ENCODE measurements at places on chromosomes 3 and 15. TPM values are rescaled to one million over a fixed set of nuclear protein-coding genes. Genes with fewer than 3 reads are reported as not detected.

MCF2L2 gene
- 0.26 TPM for total RNA-seq

RLBP1 gene
- not detected for total RNA-seq

SLC24A5 gene
- total RNA-seq = not detected

FAM107A gene
- 0.46 TPM for total RNA-seq

FBXW12 gene
- total RNA-seq = not detected

GABRA5 gene
- total RNA-seq = 86.0 TPM

FOXL2 gene
- total RNA-seq = 4.2 TPM

TMEM44 gene
- 11.7 TPM for total RNA-seq

CLSTN2 gene
- total RNA-seq = 0.05 TPM

CAND2 gene
- total RNA-seq = 0.27 TPM

SLC28A2 gene
- not detected for total RNA-seq

MOBP gene
- total RNA-seq = 0.03 TPM

CCDC13 gene
- 0.61 TPM for total RNA-seq

TF gene
- total RNA-seq = 0.59 TPM

All from A549 treated with dexamethasone at 1 μM for 4 hours (cell line).